ENCODE measurements at places on chromosomes 1 and 21. TPM values are rescaled to one million over a fixed set of nuclear protein-coding genes. Genes with fewer than 3 reads are reported as not detected.

GRCh38 chr1:8396786-8397406, 79.0 kb downstream of the SLC45A1 start:
- peak; percentile 92 for DNase-seq

DNA sequence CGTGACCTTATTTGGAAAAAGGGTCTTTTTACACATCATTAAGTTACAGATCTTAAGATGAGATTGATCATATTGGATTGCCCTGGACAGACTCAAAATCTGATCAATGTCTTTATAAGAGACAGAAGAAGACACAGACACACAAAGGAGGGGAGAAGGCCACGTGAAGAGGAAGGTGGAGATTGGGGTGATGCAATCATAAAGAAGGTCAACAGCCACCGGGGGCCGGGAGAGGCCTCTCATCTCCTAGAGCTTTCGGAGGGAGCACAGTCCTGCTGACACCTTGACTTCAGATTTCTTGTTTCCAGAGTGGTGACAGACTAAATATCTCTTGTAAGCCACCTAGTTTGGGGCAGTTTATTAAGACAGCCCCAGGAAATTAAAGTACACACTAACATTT, 204.6 kb upstream of the CSF3R start:
- DNase-seq, result no peak

DNA sequence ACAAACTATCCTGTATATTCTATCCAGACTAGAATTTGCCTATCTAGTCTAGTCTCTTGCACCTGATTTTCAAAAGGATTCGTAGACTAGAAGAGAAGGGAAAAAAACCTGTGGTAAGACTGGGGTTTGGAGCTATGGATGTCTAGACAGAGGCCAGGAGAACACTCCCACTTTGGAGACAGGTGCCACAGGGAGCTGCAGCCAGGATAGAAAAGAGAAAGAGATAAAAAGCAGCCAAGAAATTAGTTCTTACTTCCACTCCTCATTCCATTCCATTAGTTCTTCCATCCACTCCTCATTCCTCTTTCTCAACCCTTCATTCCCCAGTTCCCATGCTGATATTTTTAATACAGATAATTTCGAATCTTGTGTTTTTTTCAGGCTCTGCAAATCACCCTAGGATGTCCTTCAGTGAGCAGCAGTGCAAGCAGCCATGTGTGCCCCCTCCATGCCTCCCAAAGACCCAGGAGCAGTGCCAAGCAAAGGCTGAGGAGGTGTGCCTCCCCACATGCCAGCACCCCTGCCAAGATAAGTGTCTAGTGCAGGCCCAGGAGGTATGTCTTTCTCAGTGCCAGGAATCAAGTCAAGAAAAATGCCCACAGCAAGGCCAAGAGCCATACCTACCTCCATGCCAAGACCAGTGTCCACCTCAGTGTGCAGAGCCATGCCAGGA, 496 bp downstream of the PRR9 start:
- no peak for DNase-seq

GRCh38 chr1:172932981-172933380, 117.8 kb downstream of the TNFSF18 start:
- no peak for DNase-seq

DNA sequence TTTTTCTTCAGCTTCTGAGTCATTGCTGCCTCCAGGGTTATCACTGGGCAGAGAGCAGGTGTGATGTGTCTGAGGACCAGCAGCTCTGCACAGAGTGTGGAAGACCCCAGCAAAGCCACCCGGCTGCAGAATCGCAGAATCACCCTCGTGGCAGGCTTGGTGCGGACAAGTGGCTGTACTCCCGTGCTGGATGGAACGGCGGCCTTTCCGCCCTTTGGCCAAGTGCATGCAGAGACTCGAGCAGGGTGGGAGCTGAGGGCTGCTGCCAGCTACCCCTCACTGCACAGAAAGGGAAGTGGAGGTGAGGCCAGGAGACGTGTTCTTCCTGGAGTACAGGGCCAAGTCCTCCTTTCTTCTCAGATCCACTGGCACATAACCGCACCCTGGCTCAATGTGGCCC, 162.5 kb downstream of the PCBP3 start:
- no peak for DNase-seq

DNA sequence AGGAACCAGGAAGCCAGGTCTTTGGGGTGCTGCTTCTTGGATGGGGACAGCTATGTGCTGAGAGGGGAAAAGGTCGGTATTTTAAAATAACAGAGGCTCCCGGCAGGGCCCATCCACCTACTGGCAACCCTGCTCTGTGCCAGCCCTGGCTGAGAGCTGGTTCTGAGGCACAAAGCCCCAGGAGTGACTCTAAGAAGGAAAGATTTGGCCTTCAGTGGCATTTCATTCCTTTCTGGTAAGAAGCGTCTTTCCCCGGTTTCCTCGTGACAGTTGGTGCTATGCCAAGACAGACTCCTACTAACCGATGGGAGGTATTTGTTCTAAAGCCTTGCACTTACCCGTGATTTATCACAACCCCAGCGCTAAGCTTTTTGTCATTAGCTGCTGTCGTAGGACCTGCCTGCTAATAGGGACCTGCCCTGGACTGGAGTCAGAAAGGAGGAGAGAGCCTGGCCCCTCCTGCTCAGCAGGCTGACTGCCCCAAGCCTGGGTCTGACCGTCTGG, 123.1 kb upstream of the ADAR start:
- DNase-seq, result no peak

DNA sequence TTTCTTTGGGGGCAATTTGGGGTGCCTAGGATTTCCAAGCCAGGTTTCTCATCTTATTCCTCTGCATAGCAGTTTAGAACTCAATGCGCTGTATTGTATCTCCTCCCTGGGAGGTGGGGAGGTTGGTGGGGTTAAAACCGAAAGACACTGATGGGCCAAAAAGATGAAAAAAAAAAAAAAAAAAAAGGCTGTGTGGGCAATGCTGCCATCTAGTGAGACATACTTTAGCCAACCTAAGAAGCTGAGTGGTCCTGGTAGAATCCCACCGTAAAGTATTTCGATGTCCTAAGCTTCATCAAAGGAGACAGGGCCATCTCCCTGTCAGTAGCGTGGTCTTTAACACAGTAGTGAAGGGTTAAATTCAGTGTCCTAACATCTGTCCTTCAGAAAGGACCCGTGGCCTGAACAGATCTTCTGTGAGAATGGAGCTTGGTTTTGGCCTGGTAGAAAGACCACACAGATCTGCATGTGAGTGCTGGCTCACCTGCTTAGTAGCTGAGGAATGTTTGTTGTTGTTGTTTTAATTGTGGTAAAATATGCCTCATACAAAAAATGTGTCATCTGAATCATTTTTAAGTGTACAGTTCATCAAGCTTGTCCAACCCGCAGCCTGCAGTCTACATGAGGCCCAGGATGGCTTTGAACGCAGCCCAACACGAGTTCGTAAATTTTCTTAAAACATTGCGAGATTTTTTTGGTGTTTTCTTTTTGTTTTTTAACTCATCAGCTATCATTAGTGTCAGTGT, 226.2 kb downstream of the KIF26B start:
- no peak for DNase-seq

- no peak for DNase-seq
These were observed 236.2 kb downstream of the NFIA start for GRCh38 chr1:61318319-61319125.

DNA sequence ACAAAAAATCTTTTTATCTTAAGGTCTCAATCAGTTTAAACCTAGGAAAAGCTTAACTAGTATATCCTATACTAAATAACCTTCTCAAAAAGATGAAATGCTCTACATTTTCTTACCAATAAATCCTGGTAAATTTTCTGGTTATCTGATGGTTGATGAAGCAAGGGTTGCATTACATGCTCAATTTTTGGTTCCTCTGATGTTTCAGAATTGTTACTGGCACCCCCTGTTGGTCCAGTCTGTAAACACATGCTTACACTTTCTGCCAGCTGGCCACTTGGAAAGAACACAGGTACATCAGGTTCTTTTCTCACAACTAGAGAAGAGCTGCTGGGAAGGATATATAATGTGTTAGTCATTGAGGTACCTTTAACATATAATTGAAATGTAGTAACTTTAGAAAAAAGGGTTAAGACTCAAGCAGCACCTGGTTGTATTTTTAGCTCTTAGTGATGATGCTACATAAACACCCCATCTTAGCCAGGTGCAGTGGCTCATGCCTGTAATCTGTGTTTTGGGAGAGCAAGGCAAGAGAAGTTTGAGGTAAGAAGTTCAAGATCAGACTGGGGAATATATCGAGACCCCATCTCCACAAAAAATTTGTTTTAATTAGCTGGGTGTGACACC, 30.9 kb upstream of the TAL1 start:
- peak; percentile 2 for DNase-seq

GRCh38 chr1:8109216-8109615, 83.1 kb upstream of the ERRFI1 start:
- no peak for DNase-seq

- DNase-seq, result no peak
These were observed 248.3 kb upstream of the CAMK1G start for GRCh38 chr1:209335178-209335577.

- no peak for DNase-seq
These were observed 16.1 kb downstream of the DSCAM start for GRCh38 chr21:40830836-40831235.

DNA sequence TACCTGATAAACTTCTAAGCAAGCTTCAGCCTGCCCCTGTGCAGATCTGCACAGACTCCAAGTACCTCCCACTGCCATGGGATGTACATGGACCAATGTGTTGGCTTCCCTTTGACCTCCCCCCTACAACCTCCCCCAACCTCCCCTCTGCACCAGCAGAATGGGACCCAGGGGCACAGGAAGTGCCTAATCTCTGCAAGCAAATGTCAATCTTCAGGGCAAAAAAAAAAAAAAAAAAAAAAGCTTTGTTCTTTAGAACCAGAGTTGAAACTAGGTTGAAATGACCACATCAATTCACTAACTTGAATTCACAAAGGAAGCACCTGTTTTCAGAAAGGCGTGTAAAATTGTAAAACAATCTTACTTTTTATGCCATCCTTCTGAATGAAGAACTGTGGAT, 53.9 kb upstream of the TIAM1 start:
- DNase-seq, result no peak

DNA sequence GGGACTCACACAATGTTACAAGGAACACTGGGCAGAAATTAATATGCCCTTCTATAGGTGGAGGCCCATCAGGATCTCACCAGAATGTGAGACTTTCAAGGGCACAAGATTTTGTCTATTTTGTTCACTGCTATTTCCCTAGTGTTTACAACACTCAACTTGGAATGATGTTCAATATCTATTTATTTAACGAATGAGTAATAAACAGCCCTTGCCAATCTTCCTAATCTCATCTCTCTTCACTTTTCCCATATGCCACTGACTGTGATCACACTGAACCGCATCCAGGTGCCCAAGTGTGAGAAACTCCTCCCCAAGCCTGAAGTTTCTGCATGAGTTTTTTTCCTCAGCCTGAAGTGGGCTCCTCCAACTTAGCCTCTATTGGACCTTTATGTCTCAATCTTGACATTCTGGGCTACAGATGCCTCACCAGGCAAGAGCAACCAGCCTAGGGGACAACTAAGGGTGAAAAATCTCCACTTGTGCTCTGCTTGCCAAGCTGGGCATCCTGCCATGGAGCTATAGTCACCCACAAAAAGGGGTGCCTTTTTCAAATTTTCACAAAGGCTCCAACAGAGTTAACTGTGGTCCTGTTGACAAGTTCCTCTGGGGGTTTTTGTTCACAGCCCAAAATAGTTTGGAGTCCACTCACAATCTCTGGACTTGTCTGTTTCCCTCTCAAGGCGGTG, 105.6 kb downstream of the PLPP3 start:
- DNase-seq, result no peak

DNA sequence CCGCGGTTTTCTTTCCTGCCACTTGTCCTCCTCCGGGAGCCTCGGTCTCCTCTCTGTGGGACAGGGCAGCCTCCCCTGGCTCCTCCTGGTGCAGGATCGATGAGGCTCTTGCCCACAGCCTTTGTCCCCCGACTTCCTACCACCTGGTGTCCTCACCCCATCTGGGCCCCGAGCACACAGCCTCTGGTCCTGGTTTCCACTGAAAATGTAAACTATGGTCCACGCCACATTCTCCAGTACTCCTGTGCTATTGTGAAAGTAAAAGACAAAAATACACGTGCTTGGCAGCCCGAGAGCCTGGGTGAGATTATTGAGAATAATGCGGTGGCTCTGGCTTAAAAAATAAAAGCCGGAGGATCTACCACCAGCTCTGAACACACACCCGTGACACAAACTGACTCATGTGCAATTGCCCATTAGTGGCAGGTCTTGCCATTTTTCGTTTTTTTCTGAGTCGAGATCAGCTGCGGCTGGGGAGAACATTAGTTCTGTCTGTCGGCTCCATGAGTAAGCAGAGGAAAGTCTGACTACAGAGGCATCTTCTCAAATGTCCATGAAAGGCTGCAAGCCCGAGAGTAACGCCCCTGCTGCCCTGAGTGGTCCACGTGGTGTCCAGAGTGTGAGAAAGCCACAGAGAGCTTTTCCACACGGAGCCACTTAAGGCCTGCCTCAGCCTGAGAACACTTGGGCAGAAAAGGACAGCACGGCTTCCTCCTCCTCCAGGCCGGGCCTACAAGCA, 5.7 kb upstream of the COL6A2 start:
- DNase-seq, result peak; percentile 29

GRCh38 chr1:247054992-247055415, 23.6 kb downstream of the ZNF670 start:
- no peak for DNase-seq

DNA sequence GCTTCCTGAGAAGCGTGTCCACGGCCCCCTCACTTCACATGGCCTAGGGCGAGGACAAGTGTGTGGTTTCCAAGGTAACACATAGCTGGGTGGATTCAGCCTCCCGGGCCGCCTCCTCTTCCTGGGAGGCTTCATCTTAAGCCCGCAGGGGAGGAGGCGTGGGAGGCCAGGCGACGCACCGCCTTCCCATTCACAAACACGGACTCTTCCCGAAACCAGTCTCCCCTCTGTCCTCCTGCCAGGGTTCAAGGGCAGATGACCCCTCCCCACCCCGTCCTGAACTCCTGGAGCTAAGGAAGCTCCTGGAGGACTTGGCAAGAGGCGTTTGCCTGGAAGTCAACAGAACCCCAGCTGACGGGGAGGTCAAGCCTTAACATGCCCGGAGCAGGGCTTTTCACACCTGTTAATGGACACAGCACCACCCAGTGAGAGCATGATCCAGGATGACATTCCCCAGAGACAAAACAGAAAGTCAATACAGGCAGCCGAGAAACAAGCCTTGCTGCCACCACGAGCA, 56.7 kb downstream of the KCNN3 start:
- no peak for DNase-seq

The LCE3E gene
- total RNA-seq, result not detected

The FMO2 gene
- total RNA-seq, result not detected

The KRTAP13-2 gene
- not detected for total RNA-seq

The KANK4 gene
- total RNA-seq, result 10.5 TPM

The NOS1AP gene
- total RNA-seq, result 0.79 TPM

The OR2T29 gene
- total RNA-seq, result not detected

The CKS1B gene
- total RNA-seq, result 72.4 TPM

The TCHHL1 gene
- not detected for total RNA-seq

All from kidney epithelial cell (primary cell).